Pons (tissue), 1 donor: ENCODE measurements at places on chromosomes 12 and 14.
A peak's percentile ranks its signal among the peaks of the same experiment; 100 is the strongest.

- no peak for DNase-seq
These were observed 12.8 kb downstream of the DUSP6 start for GRCh38 chr12:89339526-89339925.

DNA sequence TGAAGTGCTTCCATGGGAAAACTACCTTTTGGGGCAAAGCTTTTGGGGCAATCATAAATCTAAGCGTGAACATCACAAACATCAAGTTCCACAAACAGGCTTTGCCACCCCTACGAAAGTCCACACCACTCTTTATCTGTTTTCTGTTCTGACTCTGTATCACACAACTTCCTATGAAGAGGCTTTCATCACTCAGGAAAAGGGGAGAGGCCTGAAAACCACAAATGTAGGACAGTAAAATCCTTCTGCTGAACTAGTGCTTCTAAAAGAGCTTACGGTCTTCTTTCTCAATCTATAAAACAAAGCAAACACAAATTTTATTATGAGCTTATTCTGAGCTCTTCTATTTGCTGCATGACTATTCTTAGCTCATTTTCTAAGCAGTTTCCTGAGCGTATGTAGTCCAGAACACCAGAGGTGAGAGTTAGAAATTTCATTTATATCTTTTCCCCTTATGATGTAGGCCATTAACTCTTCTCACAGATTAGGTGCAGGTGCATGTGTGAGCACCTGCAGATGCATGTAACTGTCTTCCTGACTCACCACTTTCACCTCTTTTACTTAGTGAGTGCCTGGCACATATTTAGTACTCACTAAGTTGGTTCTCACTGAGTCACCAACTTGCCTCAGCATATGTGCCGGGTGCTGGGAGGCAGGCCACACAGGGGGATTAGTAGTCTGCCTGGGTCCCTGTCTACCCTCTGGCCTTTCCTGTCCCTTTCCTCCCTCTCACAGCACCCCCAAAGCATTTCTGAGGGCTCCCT is 32.9 kb upstream of the SYCP3 start:
- peak; percentile 56 for DNase-seq

GRCh38 chr12:59408431-59408830 is 187.4 kb upstream of the SLC16A7 start:
- DNase-seq = no peak

- no peak for DNase-seq
These were observed 38.5 kb downstream of the PPP2R5E start for GRCh38 chr14:63504648-63505047.

- no peak for DNase-seq
These were observed 19.5 kb downstream of the PLXNC1 start for GRCh38 chr12:94167756-94168416.

GRCh38 chr12:112998987-112999767 is 20.9 kb downstream of the OAS2 start:
- no peak for DNase-seq

DNA sequence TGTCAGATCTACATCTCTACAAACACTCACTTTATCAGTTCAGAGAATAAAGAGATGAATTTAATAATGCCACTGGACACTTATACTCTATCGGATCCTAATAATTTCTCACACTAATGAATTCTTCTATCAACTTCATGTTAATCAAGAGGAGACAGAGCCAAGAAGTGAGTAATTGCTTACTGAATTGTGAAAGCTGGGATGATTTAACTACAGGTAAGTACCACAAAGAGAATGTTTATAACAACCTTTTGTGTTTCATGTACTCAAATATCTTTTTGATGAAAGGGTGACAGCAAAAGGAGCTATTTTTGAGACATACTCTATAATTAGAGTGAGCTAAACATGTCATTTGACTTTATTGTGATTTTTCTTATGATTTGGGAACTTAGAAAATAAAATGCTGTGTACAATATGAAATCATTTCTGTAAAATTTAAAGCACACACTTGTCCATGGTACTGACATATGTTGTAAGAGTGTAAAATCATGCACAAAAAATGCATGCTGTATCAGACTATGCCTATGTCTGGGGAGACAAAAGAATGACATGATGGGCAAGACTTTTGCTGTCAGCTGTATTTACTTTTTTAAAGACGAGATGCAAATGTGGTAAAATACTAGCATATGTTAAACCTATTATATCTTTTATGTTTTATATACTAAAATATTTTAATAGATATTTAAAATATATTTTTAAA is 361.2 kb downstream of the CCER1 start:
- no peak for DNase-seq

GRCh38 chr14:88553886-88554456 is 836 bp downstream of the PTPN21 start:
- DNase-seq = peak; percentile 51

GRCh38 chr12:56931474-56931978 is 2.7 kb downstream of the SDR9C7 start:
- DNase-seq = peak; percentile 24

- DNase-seq = no peak
These were observed 190.7 kb downstream of the EXOC5 start for GRCh38 chr14:57078054-57078453.

DNA sequence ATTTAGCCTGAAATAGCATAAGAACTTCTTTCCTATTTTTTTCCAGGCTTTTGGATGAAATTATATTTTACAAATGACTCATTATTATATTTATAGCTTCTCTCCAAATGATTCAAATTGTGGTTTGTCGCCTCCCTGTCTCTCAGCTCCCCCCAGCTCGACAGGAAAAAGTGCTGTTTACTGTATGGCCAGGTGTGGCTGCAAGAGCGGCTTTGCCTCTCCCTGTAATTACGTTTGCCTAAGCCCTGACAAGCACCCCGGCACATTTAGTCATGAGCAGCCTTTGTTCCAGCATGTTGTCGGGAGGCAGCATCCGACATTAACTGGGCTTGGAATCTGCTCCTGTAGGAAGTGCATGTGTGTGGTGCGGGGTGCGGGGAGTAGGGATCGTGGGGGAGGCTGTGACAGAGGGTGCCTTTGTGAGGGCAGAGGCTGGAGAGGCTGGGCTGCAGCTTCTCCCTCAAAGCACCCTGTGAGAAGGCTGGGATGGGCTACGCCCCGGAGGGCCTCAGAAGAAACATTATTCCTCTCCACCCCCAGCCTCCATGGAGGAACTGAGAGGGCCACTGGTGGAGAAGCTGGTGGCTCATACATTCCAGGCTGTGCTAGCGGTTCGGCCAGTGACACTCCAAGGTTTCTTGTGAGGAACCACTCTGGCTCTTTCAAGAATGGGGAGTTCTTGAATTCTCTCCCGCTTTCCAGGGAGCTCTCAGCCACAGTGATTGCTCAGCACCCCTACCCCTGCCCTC is 42.1 kb upstream of the CTDSP2 start:
- peak; percentile 75 for DNase-seq

GRCh38 chr12:62434494-62435302 is 31.9 kb upstream of the MON2 start:
- no peak for DNase-seq

DNA sequence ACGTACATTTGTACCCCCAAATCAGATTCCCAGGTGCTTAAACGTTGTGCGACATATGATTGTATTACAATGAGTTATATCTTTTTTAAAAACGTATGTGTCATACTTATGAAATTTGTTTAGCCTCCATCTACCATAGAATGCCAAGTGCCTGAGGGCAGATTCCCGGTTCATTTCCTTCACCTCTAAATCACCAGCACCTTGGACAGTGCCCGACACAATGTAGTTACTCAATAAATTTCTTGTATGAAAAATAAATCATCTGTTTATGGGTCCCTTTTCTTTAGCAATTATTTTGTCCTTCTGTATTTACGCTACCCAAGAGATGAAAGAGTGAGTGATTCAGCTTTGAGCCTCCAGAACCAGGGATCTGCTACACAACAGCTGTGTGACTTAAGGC is 157.4 kb downstream of the TBX5 start:
- no peak for DNase-seq

DNA sequence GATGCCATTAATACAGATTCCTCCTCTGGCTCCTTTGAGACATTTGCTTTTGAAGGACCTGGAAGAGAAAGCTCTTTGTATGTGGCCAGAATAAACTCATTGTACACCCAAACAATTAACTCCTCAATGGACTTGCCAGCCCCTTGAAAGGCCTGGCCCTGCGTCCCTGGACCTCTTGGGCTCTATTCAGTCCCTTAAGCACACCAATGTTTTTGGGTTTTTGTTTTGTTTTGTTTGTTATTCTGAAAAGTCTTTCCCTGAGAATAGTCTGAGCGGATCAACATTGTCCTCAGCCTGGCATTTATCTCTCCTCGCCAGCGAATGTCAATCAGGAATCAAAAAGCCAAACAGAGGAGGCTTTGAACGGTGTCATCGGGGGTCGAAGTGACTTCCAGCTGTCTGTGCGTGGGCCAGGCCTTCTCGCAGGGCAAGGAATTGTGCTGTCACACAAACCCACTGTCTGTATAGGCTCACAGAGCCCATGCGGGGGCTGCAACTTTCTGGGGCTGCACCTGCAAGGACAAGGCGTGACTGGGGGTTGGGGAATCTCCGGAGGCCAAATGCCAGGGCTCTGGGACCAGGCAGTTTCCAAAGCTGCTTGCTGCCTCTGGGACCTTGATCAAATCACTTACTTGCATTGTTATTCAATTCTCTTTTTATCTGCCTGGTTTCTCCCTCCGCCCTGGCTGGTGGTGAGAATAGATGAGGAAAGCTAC is 108.3 kb downstream of the SMOC1 start:
- DNase-seq = peak; percentile 73

DNA sequence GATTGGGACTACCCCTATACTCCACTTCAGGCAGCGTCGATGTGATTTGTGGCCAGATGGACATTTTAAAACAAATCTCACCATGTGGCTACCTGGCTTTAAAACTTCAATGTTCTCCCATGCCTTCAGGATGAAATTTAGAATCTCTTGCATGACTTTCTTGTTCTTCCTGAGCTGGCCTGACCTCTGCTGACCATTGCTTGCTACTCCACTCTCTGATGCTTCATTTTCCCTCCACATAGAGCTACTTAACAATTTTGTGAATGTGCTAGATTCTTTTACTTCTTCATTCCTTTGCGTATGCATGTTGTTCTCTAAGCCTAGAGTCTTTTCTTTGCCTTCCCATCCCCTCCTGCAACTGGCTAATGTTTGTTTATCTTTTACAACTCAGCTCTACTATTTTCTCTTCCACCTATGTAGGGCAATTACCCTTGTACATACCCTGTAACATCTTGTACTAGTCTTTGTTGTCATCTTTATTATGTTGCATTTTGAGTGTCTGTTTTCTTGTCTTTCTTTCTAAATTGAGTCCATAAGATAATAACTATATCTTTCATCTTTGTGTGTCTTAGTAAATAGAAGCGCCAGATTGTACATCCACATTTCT is 41.2 kb downstream of the YLPM1 start:
- peak; percentile 59 for DNase-seq

DNA sequence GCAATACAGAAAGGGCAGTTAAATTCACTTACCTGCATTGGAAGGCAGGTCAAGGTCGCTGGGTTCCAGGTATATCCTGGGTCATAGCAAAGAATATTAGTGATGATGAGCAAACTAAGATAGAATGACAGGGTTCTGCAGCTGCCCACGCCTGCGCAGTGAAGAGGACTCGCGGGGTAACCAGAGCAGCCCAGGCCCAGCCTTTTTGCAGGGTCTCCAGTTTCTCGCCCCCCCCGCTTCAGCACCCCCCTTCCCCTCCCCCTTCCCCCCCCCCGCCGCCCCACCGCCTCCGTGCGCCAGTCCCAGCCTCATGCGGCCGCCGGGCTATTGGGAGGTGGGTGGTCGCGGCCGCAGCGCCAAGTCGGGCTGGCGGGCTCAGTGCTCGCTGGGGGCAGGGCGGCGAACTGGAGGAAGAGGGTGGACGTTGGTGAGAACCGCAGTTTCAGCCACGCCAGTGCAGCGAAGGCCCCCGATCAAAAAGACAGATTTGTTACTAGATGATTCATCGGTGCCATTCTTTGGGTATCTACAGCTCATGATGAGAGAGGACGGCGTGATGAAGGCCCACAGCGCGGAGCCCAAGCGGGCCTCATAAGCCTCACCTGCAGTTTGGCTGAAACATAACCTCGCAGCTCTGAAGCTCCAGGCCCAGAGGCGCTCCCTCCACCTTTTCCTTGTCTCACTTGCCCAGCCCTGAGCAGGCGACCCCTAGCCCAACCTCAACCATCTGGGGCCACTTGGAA is 20.2 kb downstream of the SLC2A3 start:
- DNase-seq = no peak

DNA sequence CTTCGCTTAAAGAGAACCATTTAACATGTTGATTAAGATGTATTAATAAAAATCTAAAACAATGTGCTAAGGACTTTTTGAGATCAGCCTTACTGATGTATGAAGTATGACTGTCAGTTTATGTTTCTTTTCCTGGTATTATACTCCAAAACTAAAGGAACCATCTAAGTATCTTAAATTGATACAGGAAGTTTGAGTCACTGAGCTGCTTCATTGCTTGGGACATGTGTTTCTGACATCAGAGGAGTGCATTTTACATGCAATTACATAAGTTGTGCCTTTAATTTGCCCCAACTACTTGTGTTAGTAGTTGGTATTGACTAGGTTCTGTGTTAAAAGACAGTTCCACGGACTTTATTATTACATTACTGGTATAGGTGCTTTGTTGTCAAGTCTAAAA is 50.9 kb downstream of the PROX2 start:
- no peak for DNase-seq

GRCh38 chr12:13125996-13126395 is 22.5 kb upstream of the GSG1 start:
- DNase-seq = no peak

DNA sequence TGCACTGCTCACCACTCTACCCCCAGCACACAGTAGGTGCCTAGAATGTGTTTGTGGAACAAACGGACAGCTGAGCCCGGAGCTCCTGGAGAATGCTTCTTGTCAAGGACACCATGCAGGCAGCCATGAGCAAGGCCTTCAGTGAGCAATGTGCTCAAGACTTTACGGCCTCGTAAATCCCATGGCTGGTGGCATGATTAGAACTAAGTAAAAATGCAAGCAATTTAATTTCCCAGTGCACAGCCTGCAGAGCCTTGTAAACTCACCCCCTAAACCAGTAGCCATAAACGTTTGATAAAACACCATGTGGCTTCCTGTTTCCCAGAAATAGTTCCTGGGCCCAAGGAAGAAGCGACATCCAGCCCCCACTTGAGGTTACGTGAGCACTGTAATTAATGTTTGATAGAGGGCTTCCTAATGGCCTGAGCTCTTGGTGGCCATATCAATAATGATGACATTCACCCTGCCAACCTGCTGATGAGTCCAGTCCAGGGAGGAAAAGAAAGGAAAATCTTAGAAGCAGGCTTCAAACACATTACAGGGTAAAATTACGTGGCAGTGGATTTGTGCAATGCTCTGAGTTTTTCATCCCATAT is 36.4 kb upstream of the FICD start:
- no peak for DNase-seq

- peak; percentile 76 for DNase-seq
These were observed 27.1 kb upstream of the PCNX4 start for GRCh38 chr14:60064491-60065072.

GRCh38 chr14:54839701-54840119 is 62.9 kb downstream of the GCH1 start:
- DNase-seq = no peak

GRCh38 chr14:50038398-50039119 is 77.8 kb downstream of the VCPKMT start:
- peak; percentile 71 for DNase-seq

- no peak for DNase-seq
These were observed 103.7 kb upstream of the PDE3A start for GRCh38 chr12:20264608-20265114.
